ENCODE measurements at places on chromosomes 1 and 21.

DNA sequence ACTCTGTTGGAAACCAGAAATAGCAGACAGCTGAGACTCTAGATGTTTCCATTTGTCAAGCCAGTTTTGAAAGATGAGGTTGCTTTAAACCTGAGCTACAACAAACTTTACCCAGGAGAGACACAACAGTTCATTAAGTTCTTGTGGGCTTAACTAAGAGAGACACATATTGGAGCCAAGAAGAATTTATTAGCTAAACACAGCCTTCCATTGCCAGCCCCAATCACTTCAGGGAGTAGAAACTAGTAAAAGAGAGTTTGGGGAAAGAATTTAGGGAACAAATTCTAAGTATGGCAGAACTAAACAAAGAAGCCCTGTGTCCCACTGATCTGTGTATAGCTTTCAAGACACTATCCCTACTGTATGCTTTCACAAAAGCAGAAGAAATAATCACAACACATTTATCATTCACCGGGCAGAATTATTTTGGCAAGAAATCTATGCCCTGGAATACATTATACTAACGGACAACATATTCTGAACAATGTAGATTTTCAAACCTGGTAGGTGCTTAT, 87.3 kb upstream of the KAZN start:
- no peak for DNase-seq

DNA sequence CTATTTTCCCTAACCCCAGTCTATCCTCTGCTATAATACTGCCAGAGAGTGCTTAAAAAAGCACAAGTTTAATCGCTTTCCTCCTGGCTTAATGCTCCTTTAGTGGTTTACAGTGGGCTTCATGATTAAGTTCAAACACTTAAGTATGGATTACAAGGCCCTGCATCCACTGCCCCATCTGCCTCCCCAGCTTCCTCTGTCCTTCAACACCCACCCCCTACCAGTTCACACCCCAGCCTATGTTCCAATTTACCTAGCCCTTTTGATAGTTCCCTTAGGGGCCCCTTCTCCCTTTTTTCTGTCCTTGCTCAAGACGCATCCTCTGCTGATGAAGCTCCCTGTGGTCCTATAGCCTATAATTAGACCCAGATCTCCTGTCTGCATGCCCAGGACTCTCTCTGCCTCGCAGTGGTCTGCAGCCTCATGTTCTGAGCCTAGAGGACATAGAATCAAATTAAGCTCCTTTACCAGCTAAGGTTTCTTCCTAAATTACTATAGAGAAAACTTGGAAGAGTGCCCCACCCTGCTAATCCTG, 212.5 kb downstream of the FGGY start:
- no peak for DNase-seq

DNA sequence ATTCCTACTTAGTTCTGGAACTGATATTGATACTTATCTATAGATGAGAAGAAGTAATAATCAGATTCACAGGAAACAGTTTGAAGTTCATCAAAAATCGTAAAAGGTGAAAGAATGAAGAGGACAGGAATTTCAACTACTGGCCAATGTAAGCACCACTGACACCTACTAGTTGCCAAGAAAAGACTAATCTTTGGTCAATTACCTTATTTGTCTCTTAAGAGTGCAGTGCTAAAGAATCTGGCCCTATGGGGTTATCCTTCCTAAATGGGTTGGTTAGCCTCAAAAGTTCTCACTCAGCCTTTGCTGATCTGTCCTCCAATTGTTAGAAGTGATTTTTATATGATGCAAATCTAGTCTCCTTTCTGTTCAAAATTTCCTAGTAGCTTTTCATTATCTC, 29.5 kb downstream of the ADSS2 start:
- no peak for DNase-seq

DNA sequence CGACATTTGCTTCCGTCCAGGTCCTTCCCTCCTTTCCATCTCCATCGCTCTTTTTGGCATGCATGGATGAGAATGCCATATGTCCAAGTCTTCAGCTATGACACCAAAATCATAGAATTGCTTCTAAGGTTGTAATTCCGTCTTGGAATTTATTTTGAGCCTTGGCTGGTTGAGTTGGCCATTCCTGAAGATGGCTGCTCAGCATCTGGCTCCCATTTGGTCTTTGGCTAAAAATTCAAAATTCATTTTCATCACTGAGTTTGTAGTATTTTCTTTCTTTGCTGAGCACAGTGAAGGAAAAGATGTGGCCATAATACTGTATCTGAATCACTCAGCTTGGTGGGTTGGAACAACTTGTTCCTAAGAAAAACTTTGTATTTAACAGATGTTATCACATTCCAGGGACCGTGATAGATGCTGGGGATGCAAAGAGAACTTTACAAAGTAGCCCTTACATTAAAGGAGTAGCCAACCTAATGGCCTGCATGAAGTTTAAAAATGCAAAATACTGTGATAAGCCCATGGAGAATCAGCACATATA, 15.6 kb downstream of the JUN start:
- DNase-seq: no peak

DNA sequence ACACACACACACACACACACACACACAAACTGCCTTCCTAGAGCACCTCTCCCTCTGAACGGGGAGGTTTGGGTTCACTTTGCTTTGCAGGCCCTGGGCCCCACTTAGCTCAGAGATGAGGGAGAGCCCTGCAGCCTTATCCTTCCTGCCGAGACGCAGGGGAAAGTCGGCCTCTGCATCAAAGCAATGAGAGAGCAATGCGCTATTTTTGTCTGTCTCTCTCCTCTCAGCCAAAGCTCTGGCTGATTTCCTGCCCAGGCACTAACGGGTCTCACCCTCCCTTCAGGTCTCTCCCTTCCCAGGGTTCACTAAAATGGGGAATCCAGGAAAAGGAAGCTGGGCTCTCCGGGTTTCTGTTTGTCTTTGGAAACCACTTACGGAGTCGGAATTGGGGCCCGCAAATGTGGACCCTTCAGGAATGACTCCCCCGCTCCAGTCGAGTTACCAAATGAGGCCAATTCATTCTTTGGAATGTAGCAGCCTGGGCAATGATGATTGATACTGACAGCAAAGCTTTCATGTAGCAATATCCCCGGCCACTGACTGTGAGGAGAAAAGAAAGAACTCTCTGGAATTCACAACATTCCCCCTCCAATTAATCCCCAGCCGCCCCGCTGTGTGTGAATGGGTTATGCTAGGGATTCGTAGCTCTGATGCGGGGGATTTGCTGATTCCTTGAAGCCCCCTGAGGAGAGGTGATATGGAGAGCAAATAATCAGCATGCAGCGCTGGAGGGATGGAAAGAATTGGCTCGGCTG, 61.5 kb upstream of the WLS start:
- no peak for DNase-seq

DNA sequence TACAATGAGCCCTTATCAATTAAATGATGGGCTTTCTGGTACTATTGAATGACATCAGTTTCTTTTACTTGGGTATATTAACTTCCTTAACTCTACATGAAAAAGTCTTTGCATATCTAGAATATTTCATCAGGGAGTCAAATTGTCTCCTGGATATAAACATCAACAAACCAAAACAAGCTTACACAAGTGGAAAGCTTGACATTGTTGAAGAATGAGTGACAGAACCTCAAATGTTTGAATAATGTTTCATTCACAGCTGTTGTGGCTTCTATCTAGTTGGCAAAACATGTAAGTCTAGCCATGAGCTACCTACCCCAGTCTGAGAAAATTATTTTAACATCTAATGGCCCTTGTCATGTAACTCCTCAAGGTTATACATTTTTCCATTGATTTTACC, 604.8 kb upstream of the ADAMTS5 start:
- DNase-seq: no peak

DNA sequence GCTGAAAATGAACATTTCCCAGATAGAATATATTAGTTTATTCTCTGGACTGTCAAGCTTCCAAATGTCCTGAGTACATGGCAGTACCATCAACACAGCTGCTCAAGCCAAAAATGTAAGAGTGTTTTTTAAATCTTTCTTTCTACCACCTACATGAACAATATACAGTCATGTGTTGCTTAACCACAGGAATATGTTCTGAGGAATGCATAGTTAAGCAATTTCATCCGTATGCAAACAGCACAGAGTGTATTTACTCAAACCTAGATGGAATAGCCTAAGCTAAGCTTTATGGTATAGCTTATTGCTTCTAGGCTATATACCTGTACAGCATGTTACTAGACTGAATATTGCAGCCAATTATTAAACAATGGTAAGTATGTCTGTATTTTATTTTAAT, 561.9 kb upstream of the ADGRL4 start:
- no peak for DNase-seq

- DNase-seq: no peak
Observed at GRCh38 chr1:156586323-156586722, 5.3 kb upstream of the NAXE start.

DNA sequence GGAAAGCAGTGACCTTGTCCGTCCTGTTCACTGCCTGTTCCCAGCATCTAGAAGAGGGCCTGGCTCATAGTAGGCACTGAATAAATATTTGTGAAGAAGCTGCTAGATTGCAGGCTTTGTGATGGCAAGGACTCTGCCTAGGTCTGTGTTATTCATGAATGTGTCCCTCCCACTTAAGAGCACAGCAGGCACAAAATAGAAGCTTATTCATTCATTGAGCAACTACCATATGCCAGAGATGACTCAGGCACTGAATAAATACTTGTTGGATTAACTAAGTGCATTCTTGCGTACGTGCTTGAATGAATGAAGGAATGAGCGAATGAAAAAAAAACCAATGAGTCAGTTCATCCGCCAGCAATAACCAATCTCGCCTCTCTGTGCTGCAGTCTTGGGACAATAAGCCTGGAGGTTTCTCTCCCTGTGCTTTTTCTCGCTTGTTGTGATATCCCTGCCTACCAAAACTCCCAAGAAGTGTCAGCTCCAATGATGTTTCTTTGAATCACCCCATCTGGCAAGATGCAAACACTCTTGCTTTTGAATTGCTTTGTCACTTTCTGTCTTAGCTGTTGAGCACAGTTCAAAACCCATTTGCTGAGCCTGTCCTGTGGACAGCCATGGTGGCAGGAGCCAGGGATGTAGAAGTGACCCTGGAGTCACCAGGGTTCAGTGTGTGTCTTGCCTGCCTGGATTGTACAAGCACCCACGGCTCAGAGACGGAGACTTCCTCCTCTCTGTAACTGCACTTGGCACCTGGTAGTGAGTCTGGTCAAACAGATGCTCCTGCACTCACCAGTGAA, 143.9 kb downstream of the KAZN start:
- DNase-seq: no peak

GRCh38 chr1:112722601-112723510, 7.7 kb upstream of the PPM1J start:
- no peak for DNase-seq

- DNase-seq: no peak
Observed at GRCh38 chr21:35095859-35096291, 46.8 kb upstream of the RUNX1 start.

- no peak for DNase-seq
Observed at GRCh38 chr21:18655931-18656330, 252.3 kb upstream of the TMPRSS15 start.

DNA sequence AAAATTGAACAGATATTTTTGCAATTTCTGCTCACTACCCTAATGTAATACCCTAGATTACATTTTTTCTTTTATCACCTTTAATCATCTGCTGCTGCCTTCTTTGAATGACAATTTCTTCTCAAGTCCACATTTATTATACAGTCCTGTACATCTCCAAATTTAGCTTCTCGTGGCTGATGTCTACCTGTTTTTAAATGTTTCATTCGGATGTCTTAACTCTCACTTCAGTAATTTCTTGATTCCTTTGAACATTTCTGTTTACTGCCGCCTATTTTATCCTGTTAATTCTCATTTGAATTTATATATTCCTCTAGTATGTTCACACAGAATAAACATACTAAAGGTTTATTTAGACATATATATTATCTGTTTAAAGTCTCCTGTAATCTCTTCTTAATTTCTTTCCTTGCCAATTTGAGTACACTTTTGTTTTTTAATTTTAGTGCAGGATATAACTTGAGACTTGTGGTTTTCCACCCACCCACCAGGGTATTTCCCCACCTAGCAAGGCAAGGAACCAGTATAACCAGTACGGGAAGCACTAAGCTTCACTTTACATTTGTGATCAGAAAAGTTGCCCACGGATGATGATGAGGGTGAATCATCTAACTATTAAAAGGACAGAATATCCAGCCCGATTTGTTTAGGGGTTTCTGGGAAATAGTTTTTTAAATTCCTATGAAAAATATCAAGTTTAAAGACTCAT, 12.7 kb downstream of the INSL5 start:
- peak; percentile 39 for DNase-seq

DNA sequence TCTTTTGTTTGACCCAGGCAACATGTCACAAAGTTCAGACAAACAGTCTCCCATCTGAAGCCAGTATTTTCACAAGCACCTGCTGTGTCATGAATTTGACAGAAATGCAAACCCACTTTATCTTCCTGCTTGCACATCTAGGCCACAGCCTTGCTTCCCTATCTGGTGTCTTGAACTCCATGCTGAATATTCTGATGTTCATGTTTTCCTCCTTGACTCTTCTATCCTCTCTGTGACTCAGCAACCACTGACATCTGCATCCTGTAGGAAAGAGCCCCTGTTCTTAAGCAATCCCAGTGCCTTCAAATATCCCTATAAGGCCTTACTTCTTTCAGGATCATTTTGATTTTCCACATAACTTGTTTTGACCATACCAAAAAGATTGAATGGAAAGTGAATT, 6.5 kb downstream of the CD55 start:
- DNase-seq: no peak

- no peak for DNase-seq
Observed at GRCh38 chr1:10958614-10959013, 53.8 kb upstream of the TARDBP start.

DNA sequence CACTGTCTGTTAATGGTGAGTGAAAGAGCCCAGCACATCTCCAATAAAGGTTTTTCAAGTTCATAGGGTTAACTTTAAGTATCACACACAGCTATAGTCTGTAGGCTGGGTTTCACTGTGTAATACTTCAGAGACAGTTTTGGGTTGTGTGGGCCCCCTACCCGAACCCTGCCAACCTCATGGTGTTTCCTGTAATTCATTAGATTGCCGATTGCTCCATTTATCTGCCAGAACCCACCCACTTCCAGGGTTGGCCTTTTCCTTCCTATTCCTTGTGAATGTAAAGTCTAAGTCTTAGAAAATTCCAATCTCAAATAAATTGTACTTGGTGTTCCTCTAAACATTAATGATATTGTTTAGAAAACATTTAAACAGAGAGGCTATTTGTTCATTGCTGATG, 43.6 kb downstream of the CTTNBP2NL start:
- DNase-seq: no peak

GRCh38 chr1:4447778-4448420, 206.5 kb upstream of the AJAP1 start:
- DNase-seq: no peak

DNA sequence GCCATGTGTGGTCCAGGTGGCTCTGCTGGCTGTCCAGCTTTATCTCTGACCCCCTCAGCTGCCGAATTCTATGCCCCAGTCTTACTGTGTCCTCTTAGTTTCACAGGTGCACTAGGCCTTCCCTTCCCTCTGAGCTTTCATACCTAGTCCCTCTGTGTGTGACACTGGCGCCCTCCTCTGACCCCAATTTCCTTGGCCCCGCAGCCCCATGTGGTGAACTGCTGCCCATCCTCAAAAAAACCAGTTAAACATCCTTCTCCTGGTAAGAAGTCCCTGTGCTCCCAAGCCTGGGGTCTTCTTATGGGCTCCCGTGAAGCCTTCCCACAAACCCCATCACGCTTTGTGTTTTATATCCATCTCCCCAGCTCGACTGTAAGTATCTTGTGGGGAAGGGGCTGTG, 93.9 kb upstream of the TSPAN2 start:
- no peak for DNase-seq

GRCh38 chr1:200938955-200939354, 44.3 kb downstream of the INAVA start:
- DNase-seq: no peak
